NCI-H1417 (cell line): ENCODE measurements at places on chromosomes 16 and 17.
A peak's percentile ranks its signal among the peaks of the same experiment; 100 is the strongest.

- DNase-seq: no peak
These were observed 45.3 kb downstream of the DDX19A start for GRCh38 chr16:70391881-70392481.

DNA sequence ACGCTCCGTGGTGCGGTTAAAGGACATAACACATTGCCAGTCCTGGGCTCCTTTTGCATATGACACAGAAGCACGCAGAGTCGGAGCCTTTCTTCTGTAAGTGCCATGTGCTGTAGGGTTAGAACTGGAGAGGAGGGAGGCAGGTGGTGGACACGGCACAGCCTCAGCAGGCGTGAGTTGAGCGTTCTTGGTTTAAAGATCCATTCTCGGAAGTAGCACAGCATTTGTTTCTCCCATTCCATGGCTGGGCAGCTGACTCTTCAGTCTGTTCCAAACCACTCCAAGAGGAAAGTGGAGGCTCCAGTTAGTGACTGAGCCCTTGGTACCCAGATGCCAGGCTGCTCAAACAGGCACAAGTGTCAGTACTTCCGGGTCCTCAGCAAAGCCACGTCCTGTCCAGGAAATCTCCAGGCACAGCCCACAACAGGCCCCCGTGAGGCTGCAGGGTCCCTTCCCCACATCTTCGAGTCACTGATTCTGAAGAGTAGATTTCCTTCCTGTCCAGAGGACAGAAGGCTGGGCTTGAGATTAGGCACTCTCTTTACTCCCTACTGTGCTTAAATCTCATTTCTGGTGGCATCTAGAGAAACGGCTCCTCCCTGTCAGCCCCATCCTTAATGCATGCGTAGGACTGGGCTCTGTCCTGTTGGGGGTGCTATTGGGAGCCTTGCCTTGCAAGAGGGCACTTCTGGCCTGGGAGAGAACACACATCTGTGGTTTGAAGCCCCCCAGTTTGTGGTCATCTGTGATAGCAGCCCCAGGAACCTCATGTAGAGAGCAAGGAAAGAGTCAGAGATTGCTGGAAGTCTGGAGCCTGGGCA, 39.6 kb upstream of the NAT9 start:
- DNase-seq: no peak

DNA sequence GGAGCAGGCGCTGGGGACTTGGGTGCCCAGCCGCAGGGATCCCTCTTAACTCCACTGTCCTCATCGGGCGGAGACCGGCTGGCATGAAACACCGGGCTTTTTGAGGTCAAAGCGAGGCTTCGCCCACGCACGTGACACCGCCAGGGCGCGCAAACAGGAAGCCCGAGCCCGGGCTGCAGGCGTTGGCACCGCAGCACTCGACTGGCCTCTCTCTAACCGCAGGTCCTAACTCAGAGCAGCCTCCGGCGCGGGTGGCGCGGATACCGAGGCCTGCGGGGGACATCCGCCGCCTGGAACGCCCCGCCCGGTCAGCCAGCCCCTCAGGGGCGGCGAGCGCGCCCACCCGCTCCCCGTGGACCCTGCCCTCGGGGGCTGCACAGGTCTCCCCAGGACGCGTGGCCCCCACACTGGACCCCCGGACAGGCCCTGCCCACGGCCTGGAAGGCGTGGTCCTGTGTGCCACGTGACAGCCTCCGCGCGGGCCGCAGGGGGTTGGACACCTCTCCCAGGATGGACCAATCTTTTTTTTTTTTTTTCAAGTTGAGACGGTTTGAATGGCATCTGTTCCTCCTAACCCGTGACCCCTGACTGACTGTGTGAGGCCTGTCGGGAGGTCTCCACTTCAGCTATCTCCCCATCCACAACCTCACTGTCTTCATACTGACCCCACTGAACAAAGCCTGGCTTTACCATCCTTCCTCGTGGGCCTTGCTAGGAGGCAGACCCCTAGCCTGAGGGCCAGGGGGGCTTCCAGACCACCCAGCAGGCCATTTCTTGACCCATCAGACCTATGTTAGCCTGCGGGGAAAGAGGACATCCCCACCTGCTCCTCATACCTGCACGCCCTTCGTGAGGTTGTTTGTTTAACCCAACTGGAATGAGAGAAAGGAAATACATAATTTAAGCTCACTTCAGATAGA, 8.4 kb upstream of the SLC47A2 start:
- DNase-seq: peak; percentile 47

GRCh38 chr17:70168977-70169708, at the start of gene KCNJ2:
TSS of gene KCNJ2 (plus strand) at chr17:70169532. CDS start at chr17:70175040, 5,508 bp downstream.
- DNase-seq: peak; percentile 88

- no peak for DNase-seq
These were observed 25.3 kb downstream of the IGF2BP1 start for GRCh38 chr17:49022391-49022941.

GRCh38 chr17:41772586-41773189, 13.8 kb downstream of the JUP start:
- DNase-seq: no peak

GRCh38 chr17:17783116-17783824, 53.5 kb downstream of the SREBF1 start:
- peak; percentile 82 for DNase-seq
